ELR (cell line): ENCODE measurements at places on chromosomes 12 and 14.

GRCh38 chr12:22539055-22539454 is 5.3 kb downstream of the C2CD5 start:
- no peak for DNase-seq

DNA sequence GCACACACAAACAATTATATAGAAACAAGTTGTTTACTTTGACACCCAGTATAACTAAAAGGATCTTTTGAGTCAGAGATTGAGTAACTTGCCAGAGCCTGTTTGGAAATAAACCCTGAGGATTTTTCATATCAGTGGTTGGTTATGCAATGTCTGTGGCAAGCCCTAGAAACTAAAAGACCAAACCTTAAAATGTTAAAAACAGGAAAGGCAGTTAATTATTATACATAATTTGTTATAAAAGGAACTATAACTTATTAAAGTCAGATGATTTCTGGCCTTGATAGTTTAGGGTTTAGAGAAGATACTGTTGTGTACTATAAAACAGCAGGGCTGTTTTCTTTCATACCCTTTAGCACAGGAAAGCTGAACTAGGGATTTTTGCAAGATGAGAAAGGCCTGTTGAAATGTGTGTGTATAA is 44.1 kb downstream of the PSEN1 start:
- DNase-seq = peak; percentile 51

- DNase-seq = no peak
Measured at GRCh38 chr12:24027352-24027751, 77.9 kb upstream of the SOX5 start.

DNA sequence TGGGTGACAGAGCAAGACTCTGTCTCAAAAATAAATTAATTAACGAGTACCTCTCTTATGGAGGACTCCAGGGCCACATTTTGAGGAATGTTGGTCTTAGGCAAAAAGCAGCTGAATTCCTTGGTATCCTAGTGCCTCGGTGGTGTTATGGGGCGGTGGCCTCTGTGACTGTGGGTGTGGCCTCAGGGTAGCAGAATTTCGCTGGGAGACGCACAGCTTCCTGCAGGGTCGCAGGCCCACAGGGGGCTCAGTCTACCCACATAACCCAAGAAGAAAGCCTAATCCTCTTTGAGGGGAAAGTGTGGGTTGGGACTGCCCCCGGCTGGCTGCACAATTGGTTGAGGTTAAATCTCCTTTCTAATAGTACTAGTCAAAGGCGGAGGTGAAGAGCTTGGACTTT is 11.2 kb upstream of the SERPINA4 start:
- no peak for DNase-seq

DNA sequence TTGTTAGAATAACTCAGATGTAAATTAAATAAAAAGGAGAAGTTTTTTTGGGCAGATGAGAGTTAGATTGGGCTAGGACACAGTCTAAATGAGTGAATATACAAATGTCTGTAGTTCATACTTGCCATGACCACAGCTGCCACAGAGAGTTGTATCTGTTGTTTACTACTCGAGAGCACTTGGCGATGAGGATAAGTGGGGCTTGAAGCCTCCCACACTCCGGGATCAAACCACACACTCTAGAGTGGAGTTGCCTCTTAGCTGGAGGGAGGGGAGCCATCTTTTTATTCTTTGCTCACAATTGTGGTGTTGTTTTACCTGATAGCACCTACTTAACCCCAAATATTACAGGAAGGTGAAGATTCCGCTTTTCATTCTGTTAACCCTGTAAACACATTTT is 27.5 kb downstream of the BEST3 start:
- DNase-seq = no peak

DNA sequence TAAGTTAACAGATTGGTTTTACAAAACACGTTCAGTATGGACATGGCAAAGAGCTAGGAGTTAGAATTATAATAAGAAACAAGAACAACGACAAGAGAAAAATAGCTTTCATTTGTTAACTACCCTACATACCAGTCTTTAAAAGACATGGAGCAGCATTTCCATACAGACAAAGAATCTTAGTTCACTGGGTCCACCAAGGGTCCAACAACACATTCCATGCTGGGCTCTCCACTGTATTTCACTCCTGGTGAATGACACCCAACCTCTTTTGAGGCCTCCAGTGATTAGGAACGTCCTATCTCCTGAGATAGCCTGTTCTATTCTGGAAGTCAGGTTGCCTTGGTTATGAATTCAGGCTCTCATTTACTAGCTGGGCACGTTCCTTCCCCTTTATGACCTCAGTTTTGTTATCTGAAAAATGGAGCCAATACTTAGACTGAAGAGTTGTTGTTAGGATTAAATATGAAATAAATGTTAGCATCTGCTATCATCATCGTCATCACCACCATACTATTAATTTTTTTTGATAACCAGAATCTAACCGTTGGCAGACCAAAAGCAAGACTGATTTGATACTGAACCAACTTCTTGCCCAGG is 37.7 kb downstream of the C12orf75 start:
- DNase-seq = no peak

DNA sequence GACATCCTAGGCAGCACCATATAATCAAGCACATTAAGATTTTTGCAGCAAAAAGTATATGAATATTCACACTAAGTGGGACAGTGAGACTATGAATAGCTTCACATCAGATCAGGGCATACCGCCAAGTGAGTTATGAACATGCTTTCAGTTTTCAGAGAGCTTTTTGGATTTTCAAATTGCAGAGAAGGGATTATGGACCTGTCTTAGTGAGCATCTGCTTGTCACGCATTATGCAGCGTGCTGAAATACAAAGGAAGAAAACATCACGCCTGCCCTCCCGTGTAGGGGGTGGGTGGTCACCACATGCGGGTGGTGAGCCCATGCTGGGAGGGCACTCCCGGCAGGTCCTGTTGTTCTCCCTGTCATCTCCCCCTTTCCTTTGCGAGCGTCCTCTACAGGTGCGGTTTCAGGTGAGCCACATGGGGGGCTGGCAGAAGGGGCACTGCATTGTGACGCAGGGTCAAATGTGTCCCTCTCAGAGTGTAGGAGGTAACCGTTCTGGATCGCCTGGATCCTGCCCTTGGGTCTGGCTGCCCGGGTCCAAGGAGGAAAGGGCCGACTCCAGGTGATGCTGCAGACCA is 42.6 kb downstream of the TRAF3 start:
- no peak for DNase-seq

DNA sequence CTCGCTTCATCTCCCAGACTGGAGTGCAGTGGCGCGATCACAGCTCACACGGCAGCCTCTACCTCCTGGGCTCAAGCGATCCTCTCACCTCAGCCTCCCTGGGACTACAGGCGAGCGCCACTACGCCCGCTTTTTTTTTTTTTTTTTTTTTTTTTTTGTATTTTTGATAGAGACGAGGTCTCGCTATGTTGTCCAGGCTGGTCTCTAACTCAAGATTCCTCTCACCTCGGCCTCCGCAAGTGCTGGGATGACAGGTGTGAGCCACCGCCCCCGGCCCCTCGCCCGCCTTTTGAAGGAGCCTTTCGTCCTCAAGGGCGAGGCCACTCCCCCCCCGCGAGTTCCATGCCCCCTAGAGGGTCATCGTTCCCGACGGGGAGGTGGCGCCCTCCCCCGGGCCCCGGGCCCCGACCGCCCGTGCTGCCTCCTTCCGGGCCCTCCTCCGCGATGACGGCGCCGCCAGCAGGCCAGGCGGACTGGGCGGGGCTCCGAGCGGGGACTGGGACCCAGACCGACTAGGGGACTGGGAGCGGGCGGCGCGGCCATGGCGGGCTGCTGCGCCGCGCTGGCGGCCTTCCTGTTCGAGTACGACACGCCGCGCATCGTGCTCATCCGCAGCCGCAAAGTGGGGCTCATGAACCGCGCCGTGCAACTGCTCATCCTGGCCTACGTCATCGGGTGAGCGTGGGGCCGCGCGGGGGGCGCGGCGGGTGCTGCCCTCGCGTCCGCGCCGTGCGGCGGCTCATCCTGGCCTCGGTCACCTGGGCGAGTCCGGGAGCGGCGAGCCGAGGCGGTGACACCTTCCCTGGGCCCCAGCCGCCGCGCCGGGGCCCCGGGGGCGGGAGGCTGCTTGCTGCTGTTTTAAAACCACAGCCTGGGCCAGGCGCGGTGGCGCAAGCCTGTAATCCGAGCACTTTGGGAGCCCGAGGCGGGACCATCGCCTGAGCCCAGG is at the start of gene P2RX4:
Gene P2RX4, plus strand, starts transcription at position 506 of the 949 bp plus-strand sequence. Its CDS starts 36 bp downstream, at position 542.
- DNase-seq = peak; percentile 77

DNA sequence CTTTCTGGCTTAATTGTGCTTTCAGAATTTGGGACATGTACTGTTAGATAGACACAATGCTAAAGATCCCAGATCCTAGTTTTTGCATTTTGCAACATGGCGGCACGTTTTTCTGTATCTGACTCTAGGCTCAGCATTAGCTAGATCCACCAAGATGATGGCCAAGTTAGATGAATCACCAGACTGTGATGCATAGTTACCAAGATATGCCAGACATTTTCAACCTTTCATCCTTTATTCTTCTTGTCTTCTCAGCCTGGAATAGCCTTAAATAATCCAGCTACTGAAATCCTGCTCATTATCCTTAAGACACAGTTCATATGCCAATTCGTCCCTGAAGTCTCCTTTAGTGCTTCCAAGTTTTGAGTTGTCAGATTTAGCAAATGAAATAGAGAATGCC is 144.9 kb upstream of the CRY1 start:
- DNase-seq = peak; percentile 54

GRCh38 chr14:28877923-28878322 is 111.3 kb downstream of the FOXG1 start:
- DNase-seq = no peak

DNA sequence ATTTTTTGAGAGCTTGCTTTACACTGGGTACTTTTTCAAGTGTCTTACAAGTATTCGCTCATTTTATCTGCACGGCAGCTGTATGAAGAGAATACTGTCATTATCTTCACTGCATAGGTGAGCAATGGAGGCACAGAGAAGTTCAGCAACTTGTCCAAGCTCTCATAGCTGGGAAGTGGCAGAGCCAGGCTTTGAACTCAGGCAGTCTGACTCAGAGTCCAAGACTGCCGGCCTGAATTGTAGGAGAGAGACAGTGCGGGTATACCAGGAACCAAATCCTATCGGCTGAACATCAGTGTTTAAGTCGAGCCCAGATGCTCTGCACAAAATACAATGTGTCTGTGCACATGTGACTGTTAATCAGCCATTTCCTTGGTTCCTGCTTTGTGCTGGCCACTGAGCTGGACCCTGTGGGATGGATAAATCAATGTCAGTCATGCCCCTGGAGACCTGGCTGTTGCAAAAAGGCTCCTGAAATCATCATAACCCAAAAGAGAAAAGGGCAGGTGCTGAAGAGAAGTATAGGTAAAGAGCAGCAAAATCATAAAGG is 474.6 kb downstream of the DPF3 start:
- DNase-seq = no peak

GRCh38 chr12:132507656-132508490 is 17.9 kb downstream of the FBRSL1 start:
- DNase-seq = no peak

GRCh38 chr14:91466192-91466591 is 43.9 kb downstream of the PPP4R3A start:
- DNase-seq = no peak

DNA sequence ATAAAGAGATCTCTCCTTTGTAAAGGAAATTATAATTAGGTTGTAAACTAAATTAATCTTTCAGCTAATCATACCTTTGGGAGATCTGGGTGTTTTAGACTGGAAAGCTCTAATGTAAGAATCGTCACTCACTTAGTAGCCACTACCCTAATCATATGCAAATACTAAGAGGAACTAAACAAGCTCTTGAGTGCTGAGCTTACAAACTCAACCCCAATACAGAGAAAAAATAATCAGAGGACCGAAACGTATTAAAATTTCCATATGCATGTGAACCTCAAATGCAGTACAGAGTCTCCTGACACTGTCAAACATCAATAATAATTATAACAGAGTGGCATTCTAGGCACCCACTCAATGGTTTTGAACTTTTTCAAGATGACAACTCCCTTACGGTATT is 235.3 kb upstream of the FOXN3 start:
- no peak for DNase-seq

GRCh38 chr12:124812979-124813378 is 50.7 kb downstream of the SCARB1 start:
- no peak for DNase-seq
